Suppressor macrophage treated with lipopolysaccharide for 4 hours (primary cell): ENCODE measurements at places on chromosomes 16 and 17.

DNA sequence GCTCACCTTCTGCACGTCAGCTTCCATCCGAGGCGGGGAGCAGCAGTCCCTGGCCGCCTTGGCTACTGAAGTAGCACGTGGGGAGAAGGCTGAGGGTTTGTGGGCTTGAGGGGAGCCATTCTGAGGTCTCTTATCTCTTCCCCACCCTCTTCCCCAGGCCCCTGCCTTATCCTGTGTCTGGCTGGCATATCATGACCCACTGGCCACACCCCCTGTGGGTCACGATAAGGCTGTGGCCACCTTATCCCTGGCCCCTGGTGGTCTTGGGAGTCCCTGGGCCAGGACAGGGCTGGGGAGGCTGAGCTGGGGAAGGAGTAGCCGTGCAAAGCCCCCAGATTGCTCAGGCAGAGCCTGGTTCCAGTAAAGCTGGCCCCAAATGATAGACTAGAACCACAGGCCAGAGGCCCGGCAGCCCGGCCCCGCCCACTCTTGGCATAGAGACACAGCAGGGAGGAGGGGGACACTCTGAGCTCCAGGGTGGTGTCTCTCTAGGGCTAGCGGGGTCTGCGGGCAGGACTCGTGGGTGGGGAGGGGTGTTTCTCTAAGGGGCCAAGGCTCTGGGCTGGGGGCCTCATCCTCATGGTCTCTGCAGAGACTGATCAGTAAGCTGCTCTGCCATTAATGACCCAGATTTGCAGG is 7.6 kb downstream of the SPNS2 start:
- DNase-seq, result no peak

- peak; percentile 78 for DNase-seq
These were observed 79.8 kb upstream of the TBC1D3K start for GRCh38 chr17:37844158-37844976.

DNA sequence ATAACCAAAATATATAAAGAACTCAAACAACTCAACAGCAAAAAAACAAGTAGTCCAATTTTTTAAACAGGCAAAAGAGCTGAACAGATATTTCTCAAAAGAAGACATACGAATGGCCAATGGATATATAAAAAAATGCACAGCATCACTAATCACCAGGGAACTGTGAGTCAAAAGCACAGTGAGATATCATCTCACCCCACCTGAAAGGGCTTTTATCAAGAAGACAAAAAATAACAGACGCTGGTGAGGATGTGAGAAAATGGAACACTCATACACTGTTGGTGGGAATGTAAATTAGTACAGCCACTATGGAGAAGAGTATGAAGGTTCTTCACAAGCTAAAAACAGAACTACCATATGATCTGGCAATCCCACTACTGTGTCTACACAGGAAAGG is 7.4 kb downstream of the XYLT1 start:
- DNase-seq, result no peak

GRCh38 chr16:1825864-1826690 is 548 bp downstream of the HAGH start:
- peak; percentile 66 for DNase-seq

DNA sequence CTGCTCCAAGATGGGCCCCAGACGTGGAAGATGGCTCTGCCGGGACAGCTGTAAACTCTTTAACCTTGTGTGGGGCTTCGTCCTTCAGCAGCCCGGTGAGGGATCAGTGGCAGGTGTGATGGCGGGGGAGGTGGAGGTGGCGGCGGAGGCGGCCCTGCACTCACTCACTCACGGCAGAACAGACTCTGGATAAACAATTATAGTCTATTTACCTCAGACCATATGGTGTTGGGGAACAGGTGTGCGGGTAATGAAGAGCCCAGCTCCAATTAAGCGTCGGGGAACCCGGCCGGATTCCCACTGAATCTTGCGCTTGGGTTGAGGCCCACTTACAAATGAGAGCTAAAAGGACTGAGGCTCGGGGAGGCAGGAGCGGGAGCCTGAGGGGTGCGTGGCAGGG is 104.3 kb upstream of the SDK2 start:
- no peak for DNase-seq

DNA sequence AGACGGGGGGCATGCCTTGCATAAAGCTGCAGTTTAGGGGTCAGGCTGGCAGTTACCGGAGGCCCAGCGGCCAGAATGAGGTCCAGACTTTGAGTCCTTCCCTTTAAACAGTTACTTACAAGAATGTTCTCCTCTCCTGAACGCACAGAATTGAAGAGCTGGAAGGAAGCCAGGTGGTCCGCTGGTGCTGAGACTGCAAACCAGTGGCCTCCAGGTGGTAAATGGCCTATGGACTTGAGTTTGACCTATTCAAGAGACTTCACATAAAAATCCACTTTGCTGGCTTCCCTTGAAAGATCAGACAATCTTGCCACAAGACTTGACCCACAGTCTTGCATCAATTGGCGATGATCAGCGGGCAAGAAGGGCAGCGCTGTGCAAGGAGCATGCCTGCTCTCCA is 14.7 kb upstream of the SEZ6 start:
- DNase-seq, result no peak

DNA sequence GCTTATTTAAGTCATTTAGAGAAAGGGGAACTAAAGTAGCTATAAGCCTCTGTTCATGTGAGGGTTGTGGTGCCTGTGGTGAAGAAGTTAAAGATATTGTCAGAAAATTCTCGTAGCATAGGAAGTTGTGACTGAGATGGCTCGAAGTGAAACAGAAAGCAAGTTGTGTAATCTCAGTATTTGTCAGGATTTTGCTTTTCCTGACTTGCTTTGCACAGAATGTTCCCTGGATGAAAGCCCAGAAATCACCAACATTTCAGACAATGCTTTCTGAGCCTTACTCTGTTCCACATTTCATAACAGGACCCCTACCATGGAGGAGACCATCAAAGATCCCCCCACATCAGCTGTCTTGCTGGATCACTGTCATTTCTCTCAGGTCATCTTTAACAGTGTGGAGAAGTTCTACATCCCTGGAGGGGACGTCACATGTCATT is 10.6 kb downstream of the CALCOCO2 start:
- DNase-seq, result peak; percentile 93

DNA sequence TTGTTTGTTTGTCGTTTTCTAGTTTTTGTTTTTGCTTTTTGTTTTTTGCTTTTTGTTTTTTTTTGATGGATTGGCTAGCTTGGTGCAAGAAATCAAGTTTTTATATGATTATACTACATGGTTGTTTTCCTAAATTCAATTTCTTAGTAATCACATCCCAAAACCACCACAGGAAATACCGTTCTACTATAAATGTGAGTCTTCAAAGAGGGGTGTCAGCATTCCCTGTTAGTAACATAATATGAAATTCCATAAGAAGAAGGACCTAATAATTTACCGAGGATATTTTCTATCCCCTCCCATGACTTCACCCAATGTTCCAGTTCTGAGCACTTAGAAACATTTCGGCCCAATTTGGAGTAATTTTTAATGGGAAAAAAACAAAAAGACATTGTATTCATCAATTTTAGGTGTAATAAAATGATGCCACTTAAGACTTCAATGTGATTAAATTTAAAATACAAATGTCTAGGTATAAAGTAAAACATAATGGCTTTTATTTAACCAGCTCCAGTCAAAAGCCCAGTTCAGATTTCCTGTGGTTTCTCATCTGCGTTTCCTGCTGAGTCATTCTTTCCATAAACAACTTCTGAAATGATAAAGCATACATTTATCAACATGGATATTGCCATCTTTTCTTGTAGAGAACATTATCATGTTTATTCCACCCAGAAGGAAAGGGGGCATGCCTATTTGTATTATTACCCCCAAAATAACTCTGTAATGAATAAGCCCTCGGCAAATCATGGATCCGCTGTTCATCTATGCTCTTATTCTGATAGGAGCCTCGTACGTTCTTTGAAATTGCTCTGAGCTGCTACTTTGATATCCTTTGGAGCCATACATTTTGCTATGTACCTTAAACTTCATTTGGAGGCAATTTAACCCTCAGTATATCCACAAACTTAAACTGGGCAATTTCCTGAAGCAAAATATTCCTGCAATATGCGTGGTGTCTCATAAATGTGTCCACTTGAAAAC is 28.1 kb downstream of the HSBP1 start:
- peak; percentile 60 for DNase-seq

DNA sequence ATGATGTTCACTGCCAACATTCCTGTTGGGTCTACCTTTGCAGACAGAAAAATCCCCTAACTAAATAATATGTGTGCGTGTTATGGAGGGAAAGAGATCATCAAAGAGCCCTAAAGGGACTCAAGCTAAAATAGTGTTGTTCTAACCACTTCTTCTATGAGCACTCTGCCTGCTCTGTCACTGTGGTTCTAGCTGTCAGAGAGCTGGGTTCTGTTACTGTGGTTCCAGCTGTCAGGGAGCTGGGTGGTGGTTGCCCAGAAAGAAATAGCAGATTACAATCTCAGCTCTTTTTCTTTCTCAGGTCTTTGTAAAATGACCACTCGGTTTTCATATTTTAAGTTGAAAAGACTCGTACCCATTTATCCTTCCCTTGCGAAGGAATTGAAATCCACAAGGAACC is 176.3 kb downstream of the HS3ST3A1 start:
- DNase-seq, result no peak

DNA sequence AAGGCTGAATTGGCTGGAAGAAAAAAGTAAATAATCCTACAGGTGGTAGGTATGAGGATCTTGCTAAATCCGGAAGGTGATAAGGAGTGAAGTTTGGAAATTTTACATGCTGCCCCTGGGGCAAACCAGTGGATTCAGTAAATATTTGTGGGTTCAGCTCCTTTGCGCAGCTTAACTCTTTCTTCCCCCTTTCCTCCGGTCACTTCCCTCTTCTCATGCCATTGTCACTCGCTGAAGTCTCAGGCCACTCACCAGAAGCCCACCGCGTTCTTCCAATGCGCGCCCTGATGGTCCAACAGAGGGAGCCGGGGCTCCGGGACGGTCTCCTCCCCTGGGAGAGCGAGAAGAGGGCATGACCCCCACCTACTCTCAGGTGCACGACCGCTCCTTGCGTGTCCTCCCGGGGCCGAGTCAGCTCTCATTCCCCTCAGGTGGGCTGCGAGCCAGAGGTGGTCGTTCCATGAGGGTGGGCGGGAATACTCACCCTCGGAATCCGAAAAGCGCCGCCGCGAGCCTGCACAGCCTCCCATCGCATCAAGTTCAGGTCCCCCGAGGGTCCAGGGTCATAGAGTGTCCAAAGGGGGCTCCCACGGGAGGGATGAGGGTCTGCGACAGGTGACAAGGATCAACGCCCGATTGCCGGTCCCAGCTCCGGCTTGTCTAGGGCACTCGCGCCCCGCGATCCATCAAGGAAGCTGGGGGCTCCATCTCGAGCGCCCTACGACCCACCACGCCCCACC is 474 bp downstream of the CLN3 start:
- peak; percentile 54 for DNase-seq

DNA sequence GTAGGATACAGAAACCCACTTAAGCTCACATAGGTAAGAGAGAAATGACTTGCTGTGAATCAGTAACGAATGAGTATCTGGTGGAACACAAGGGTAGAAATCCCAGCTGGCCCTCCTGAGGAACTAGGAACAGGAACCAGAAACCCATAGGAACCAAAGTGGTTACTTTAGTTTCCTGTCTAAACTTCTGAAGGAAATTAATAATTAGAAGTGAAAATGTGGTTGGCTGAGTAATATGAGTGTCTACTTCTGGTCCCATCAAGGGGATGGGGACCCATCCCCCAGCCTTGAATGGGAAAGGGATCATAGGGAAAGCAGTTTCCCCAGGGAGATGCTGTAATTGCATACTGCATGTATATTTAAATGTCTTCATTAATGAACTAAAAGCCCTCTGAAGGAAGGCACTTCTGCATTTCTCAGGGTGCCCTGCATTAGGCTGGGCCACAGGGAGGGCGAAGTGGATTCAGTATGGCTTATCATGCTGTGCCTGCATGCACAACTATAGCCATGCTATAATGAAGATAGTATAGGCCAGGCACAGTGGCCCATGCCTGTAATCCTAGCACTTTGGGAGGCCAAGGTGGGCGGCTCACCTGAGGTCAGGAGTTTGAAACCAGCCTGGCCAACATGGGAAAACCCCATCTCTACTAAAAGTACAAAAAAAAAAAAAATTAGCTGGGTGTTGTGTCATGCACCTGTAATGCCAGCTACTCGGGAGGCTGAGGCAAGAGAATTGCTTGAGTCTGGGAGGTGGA is 45.6 kb downstream of the CYB5B start:
- DNase-seq, result peak; percentile 70

GRCh38 chr16:3465301-3465700 is 21.8 kb downstream of the NAA60 start:
- DNase-seq, result no peak

DNA sequence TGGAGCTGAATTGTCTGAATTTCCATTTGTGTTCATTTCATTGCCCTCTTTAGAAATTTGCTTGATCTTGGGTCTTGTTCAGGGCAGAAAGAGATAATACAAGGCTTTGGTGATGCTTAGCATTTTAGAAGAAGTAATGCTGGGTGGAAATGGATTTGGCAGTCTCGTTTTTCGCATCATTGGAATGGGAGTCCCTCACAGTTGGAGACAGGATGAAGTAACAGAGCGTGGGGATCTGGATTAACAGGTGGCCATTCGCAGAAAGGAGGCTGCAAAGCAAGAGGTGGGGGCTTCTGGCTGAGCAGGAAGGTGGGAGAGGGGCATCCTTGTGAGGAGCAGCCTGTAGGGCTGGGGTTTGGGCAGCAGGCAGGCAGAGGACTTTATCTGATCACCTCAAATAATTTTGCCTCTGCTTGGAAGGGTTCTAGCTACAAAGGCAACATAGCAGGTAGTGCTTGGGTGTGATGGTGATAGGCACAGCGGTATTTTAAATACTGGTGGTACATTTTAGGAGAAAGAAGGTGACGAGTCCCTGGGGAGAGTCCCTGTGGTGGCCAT is 17.0 kb downstream of the KSR1 start:
- DNase-seq, result no peak

GRCh38 chr16:15708096-15708495 is 58.1 kb downstream of the NDE1 start:
- DNase-seq, result no peak

GRCh38 chr17:70535986-70536385 is 366.7 kb downstream of the KCNJ2 start:
- no peak for DNase-seq

DNA sequence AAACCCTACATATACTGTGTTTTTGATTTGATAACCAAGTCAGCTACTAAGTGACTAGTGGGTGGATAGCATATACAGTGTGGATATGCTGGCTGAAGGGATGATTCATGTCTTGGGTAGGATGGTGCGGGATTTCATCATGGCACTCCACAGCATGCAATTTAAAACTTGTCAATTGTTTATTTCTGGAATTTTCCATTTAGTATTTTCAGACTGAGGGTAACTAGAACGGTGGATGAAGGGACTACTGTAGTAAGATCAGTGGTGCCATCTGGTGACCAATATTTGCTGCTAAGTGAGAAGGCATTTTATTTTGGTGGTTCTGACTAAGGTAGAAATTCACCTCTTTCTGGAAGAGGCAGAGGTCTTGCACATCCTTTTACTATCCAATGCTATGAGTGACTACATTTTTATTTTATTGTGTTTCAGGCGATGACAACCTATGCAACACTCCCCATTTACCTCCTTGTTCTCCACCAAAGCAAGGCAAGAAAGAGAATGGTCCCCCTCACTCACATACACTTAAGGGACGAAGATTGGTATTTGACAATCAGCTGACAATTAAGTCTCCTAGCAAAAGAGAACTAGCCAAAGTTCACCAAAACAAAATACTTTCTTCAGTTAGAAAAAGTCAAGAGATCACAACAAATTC is 3.1 kb downstream of the CDC6 start:
- peak; percentile 76 for DNase-seq

- DNase-seq, result no peak
These were observed 38.1 kb downstream of the ZDHHC7 start for GRCh38 chr16:84973236-84973635.
